Posterior vena cava (tissue), 2 donors: ENCODE measurements at places on chromosomes 4 and X. TPM values are rescaled to one million over a fixed set of nuclear protein-coding genes. Genes with fewer than 3 reads are reported as not detected.

The UGT2B11 gene
- not detected for total RNA-seq

GRCh38 chr4:102604222-102604940 lies 103.2 kb downstream of the NFKB1 start:
- DNase-seq: no peak

GRCh38 chrX:134685668-134686067 lies 27.4 kb upstream of the PLAC1 start:
- no peak for DNase-seq

GRCh38 chrX:12814420-12814819 lies 23.2 kb downstream of the PRPS2 start:
- DNase-seq: no peak

- no peak for DNase-seq
Measured at GRCh38 chrX:106875151-106875550, 28.0 kb downstream of the RIPPLY1 start.

GRCh38 chrX:80578517-80579105 lies 158.4 kb downstream of the TENT5D start:
- DNase-seq: no peak

The SEC31A gene
- total RNA-seq: 309 TPM

- DNase-seq: peak; percentile 92
Measured at GRCh38 chrX:71622576-71623450, 4.5 kb upstream of the CXCR3 start.

GRCh38 chr4:33711826-33712225 lies 2532.5 kb downstream of the ARAP2 start:
- DNase-seq: no peak

GRCh38 chrX:109619771-109620170 lies 5.2 kb downstream of the KCNE5 start:
- DNase-seq: no peak

The SH3BGRL gene
- 170 TPM for total RNA-seq

GRCh38 chr4:72290737-72291136 lies 258.9 kb downstream of the NPFFR2 start:
- peak; percentile 59 for DNase-seq

The TMEM255A gene
- 1.6 TPM for total RNA-seq

- no peak for DNase-seq
Measured at GRCh38 chr4:122512430-122512829, 55.9 kb upstream of the IL2 start.

The ZNF81 gene
- total RNA-seq: 12.3 TPM

DNA sequence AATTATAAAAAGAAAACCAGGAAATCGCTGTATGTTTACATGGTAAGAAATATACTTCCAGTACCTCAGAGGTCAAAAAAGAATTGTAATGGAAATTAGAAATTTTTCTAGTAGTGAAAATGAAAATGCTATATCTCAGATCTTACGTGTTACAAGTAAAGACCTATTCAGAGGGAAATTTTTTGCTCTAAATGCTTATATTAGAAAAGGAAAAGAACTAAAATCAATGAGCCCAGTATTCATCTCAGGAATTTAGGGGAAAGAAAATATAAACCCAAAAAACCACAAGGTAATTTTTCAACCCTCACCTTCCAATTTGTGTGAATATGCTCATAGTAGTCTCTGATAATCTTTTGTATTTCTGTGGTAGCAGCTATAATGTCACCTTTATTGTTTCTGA lies 145.6 kb downstream of the RAP1GDS1 start:
- no peak for DNase-seq

DNA sequence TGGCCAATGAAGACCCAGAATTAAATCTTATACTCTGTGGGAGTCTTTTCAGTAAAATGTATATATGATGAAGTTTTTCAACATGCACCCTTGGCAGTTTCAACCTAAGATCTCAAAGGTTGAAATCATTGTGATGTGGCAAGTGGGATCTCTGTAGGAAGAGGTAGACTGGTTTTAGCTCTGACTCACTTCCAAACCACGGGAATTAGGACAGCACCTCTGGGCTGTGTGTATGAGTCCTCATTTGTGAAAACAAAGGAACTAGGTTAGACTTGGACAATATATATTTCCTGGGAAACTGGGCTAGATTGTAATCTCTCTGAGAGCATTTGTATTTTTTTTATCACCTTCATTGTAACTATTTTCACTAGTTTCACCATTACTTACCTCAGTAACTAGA lies 333.0 kb downstream of the ADGRL3 start:
- no peak for DNase-seq

- DNase-seq: no peak
Measured at GRCh38 chrX:150848914-150849365, 49.5 kb downstream of the CD99L2 start.

DNA sequence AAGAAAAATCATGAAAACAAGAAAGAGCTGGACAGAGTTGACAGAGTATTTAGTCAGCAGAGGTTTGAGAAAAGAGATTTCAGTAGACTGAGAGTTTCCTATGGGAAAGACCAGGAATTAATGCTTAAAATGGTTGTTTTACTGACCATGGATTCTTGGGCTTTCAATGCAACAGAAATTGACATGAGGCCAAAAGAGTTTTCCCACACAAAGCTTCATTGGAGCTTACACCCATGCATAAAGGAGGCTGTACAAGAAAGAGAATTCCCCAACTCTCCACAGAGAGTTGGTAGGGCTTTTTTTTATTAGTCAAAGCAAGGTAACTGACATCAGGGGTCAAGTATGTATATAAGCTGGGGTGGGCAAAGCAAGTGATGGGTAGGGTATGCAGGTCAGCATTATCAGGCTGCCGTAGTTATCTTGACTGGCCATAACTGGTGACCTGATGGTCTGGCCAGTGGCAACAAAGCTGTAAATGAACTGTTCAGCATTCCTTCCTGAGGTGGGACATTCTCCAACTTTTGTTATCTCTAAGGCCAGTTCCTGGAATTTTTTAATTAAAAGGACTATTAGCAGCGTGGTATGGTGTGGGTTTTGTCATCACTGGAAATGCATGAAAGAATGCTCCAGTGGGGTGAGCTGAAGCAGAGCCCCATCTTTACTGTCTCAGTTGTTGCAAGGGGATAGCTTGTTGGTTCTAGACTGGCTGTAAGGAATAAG lies 117.0 kb downstream of the ADAM29 start:
- DNase-seq: no peak

- DNase-seq: no peak
Measured at GRCh38 chr4:82677327-82677726, 115.5 kb upstream of the TMEM150C start.
